ENCODE measurements at places on chromosomes 1 and 21.

DNA sequence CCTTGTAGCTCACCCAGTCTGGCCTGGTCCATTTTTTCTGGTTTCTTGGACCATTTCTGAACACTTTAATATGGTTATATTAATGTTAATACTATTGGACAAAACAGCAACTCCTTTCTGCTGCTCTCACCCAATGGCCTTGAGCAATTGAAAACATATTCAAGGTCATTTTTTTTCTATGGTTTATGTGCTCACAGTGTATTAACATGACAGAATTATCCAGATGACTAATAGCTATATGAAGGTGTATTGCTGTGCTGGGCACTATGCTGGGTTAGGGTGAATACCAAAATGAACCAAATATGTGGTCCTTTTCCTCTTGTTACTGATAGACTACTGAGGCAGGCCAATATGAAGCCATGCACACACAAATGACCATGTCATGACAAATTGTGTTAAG, 591.6 kb upstream of the PLXNA2 start:
- DNase-seq: no peak

DNA sequence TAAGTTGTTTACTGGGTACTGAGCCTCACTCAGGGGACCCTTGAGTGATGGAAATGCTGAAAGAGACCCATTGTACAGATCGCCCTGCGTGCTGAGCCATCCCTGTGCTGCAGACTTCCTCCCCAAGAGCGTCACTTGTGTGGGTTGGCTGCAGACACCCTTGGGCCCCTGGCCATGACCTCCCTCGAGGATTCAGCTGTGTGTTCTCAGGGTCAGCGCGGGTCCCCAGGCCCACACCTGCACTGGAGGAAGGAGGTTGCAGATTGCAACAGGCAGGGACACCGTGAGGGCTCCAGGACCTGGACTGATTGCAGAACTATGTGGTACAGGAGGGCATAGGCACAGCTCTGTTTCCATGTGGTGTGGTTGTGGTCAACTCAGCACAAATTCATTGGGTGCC, 4.4 kb downstream of the SNAP47 start:
- no peak for DNase-seq

- DNase-seq: no peak
Observed at GRCh38 chr1:53617851-53618499, 121.0 kb downstream of the GLIS1 start.

- DNase-seq: peak; percentile 36
Observed at GRCh38 chr1:113835686-113836290, 23.5 kb upstream of the RSBN1 start.

DNA sequence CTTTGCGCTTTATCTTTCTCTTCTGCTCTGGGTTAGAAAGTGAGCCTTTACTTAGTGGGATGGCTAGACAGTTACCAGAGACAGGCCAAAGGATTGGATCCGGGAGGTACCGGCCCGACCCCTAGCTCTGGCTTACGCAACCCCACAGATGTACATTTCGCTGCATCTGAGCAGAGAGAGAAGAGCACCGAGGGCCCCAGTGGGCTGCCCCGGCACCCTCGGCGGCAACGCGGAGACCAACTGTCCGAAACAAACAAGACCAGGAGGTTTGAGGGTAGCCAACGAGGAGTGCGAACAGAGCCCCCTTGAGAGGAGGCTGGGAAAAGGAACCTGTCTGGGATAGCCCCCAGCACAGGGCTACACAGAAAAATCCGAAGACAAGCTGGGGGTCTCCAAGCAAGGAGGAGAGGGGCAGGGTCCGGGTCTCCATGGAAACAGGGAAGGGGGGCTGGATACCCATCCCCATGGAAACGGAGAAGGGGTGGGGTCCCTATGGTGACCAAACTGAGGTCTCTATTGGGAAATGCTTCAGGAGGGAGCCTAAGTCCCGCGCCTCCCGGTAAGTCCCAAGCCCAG, 373 bp downstream of the MTF1 start:
- no peak for DNase-seq

DNA sequence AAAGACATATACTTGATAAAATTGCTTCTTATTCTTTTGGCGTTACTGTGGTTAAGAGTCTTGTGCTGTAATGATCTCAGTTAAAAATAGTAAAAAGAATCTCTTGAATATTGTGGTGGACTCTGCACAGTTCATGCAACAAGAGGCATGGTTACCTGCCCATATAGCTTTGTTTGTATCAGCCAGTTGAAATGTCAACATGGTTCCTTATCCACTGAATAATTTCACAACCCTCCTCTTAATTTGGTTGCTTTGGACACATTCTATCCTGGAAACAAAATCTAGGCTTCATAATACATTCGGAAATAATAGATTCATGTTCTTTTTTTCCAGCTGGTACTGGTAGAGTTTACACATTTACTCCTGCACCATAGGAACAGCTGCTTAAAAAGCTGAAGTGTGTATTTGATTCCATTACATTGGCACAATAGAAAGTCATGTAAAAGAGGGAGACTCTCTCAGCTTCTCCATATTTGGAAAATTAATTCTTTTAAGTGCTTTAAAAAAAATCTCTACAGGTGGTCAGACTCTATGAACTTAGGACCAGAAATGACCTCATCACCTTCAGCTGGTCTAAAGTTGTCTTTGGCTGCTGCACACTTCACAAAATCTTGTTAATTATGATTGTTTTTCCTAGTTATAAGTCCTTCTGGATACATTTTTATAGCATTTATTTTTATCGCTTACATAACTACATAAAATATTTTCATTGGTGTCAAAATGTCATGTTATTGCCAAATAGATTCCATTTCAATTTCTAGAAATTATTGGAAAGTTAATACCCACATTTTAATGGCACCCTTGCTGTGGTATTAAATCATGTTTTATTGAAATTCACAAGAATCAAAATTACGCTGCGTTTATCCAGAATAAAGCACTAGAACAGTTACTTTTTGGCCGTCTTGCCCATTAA, 100.2 kb downstream of the LTN1 start:
- no peak for DNase-seq

GRCh38 chr1:63874278-63874880, 100.6 kb downstream of the ROR1 start:
- no peak for DNase-seq
